ENCODE measurements at places on chromosomes 5 and 9.

DNA sequence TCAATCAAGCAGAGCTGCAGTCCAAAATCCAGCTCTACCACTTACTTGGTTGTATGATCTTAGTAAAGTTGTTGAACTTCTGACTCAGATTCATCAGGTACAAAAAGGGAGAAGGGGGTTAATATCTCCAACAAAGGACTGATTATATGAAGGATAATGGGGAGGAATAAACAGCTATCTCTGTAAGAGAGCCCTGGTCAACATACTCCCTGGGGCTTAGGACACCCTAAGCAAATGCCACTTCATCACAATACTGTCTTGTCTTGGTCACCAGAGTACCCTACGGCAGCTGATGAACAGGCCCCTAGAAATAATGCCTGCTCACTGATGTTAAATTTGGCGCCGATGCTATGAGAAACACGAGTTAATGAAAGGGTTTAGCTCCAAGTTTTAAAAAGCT lies 34.8 kb downstream of the LHFPL2 start:
- no peak for DNase-seq

DNA sequence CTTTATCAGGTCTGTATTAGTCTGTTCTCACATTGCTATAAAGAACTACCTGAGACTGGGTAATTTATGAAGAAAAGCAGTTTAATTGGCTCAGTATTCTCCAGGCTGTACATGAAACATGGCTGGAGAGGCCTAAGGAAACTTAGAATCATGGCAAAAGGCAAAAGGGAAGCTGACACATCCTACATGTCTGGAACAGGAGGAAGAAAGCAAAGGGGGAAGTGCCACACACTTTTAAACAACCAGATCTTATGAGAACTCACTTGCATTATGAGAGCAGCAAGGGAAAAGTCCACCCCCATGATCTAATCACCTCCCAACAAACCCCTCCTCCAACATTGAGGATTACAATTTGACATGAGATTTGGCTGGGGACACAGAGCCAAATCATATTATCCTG lies 132.1 kb downstream of the PCSK1 start:
- DNase-seq = no peak

- DNase-seq = no peak
These were observed 6.5 kb downstream of the ZNF462 start for GRCh38 chr9:106869458-106869857.

GRCh38 chr5:8576178-8576577 lies 707.2 kb downstream of the MTRR start:
- no peak for DNase-seq

DNA sequence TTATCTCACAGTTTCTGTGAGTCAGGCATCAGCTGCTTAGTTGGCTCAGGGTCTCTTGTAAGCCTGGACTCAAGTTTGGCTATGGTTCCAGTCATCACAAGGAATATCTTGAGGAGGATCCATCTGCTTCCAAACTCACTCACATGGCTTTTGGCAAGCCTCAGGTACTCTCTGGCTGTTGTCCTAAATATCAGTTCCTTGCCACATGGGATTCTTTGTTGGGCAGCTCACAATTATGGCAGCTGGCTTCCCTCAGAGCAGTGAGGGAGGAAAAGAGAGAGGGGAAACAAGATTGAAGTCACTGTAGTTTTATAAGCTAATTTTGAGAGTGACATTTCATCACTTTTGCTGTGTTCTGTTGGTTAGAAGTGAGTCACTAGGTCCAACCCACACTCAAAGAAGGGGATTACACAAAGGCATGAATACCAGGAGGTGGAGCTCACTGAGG lies 144.5 kb downstream of the GCNT1 start:
- no peak for DNase-seq

- no peak for DNase-seq
These were observed 121.7 kb downstream of the DEPDC1B start for GRCh38 chr5:60578315-60578714.

GRCh38 chr5:6760686-6761085 lies 47.5 kb downstream of the TENT4A start:
- DNase-seq = no peak
